ENCODE measurements at places on chromosomes 5 and 9.

DNA sequence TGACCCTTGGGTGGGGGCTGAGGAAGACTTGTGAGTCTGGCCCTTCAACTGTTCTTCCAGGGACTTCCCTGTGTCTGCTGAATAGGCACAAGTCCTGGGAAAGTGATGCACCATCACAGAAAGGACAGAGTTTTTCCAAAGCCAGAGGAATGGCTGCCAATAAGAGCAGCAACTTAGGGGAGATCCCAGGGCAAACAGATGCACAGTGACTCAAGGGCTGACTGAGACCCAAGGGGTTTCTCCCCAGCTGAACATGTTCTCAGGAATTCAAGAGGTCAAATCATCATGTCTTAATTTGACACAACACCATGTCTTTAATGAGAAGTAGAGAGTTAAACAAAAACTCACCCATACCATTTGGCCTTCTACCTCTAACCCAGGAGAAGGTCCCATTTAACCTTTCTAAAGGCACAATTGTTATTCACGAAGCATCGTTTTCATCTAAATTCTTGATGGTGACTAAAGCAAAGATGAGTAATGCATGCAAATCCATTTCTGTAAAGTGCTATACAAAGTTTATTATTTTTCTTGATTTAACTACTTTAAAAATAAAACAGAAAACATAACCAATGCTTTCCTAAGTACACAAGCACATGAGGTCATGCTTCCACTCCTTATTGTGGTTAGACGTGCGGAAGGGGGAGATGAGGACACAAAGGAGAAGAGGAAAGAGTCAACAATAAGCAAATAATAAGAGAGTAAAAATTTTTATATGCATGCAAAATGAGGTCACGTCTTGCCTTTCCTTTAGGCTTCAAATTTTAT is 324.1 kb downstream of the PLK2 start:
- DNase-seq, result peak; percentile 67

- peak; percentile 31 for DNase-seq
These were observed 23.4 kb downstream of the CETN3 start for GRCh38 chr5:90386099-90386710.

- DNase-seq, result peak; percentile 62
These were observed 75.1 kb downstream of the MRPS27 start for GRCh38 chr5:72244862-72245371.

- no peak for DNase-seq
These were observed 89.7 kb upstream of the EQTN start for GRCh38 chr9:27386571-27387091.

- DNase-seq, result no peak
These were observed 631.1 kb downstream of the ACTL7B start for GRCh38 chr9:108224716-108225115.

GRCh38 chr9:110922145-110922544 is 116.1 kb downstream of the LPAR1 start:
- peak; percentile 63 for DNase-seq

GRCh38 chr5:168992016-168992415 is 308.9 kb downstream of the SLIT3 start:
- DNase-seq, result no peak

- no peak for DNase-seq
These were observed 47.4 kb downstream of the GALNT10 start for GRCh38 chr5:154237946-154238345.

DNA sequence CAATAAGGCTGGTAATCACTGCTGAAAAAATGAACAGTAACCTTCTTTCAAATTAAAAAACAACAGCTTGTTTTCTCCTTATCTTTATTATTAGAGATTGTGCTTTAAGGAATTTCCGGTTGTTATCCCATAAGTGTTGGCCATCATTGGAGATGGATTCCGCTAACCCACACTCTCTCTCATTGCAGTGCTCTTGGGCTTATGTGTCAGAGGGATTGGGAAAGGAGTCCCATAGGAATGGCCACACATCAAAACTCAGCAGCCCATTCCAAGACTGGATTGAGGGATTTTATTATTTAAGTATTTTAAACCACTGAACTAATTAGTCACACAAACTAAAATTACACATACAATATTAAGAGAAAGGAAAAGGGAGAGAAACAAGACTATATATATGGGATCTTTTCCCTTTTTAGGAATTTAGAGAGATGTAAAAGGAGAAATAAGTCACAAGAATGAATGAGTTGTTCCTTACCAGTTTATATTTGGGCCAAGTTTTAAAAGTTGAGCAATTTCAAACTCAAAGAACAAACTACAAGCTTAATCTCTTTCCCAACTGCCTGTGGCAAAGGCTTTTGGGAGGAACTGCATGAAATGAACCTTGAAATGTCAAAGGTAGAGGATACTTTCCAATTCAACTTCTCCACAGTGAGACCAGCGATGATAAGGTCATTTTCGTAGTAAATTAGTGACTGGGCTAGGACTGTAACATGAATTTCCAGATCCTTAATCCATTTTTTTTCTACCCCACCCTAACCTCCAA is 2.4 kb downstream of the SPINK6 start:
- DNase-seq, result no peak

GRCh38 chr5:171481571-171482433 is 62.4 kb downstream of the FGF18 start:
- no peak for DNase-seq

- DNase-seq, result no peak
These were observed 13.3 kb downstream of the CDC26 start for GRCh38 chr9:113261917-113262671.

- DNase-seq, result peak; percentile 70
These were observed 92.2 kb downstream of the SEMA6A start for GRCh38 chr5:116482394-116482793.

- DNase-seq, result no peak
These were observed 8.9 kb upstream of the PKD2L2 start for GRCh38 chr5:137880313-137880712.

- peak; percentile 11 for DNase-seq
These were observed 155.3 kb downstream of the ISOC1 start for GRCh38 chr5:129249886-129250285.

GRCh38 chr5:167451076-167451475 is 840.4 kb upstream of the WWC1 start:
- no peak for DNase-seq

DNA sequence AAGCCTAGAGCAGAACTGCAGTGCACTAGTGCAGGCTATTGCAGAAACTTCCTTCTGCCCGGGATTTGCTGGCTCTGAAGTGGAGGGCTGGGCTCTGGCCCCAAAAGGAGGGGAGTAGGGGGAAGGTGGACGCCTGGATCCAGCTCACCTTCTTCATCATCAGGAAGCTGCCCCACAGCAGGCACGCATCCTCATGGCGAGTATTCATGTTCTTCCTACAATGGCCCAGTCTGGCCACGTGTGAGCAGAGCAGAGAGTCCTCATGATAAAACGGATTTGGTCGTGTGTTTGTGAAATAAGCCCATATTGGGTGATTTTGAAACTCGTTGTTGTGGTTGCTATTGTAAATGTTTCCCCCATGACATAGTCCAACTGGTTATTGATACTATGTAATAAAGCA is 8.2 kb upstream of the GLIPR2 start:
- no peak for DNase-seq

DNA sequence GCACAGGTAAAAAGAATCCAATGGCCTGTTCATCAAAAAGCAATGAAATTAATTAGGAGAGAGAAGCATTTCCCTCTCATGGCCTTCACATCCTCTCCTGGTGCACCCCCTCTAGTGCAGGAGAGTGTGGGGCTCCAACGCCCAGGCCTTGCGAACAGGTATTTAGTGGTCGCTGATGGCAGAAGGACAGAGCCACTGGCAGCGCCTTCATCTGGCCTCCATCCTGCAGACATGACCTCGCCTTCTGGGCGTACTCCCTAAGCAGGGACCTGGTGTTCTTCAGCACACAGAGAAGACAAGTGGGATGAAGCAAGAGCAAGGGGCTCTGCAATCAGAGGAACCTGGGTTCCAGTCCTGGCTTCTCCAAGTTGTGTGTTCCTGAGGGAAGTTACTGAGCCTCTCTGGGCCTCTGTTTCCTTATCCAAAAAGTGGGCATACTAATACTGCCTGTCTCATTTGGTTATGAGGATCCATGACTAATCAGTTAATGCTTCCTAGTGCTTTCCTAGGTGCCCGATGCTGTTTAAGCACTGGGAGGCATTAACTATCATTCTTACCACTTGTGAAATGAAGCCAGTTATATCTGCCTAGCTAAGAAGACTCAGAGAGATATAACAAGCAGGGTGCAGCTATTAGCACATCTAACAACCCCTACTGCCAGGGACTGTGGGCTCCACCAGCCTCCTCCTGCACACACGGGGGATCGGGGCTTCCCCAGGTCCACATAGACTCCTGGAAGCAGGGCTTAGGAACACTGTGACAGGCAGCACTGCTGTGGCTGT is 77.3 kb downstream of the SEMA4D start:
- DNase-seq, result no peak

GRCh38 chr5:138339464-138339863 is 1.4 kb downstream of the FAM53C start:
- no peak for DNase-seq

DNA sequence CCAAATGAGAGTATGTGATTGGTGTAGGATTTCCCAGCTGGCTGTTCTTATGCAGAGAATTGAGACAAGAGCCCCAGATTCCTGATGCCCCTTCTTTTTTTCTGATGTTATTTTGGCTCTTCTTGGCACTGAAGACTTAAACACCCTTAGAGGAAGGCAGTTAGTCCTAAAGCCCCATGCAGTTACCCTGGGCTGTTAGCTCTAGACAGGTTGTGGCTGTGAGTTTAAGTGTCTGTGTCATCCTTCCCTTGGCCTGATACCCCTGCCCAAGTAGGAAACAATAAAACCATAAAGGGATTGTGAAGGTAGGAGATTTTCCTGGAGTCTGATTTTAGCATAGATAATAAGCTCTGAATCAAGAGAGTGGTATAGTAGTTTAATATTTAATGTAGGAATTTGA is 13.2 kb downstream of the TNPO1 start:
- no peak for DNase-seq

- DNase-seq, result no peak
These were observed 3.5 kb upstream of the PLAA start for GRCh38 chr9:26950521-26950920.

- DNase-seq, result no peak
These were observed 458.0 kb downstream of the DMAC1 start for GRCh38 chr9:7341571-7341970.

DNA sequence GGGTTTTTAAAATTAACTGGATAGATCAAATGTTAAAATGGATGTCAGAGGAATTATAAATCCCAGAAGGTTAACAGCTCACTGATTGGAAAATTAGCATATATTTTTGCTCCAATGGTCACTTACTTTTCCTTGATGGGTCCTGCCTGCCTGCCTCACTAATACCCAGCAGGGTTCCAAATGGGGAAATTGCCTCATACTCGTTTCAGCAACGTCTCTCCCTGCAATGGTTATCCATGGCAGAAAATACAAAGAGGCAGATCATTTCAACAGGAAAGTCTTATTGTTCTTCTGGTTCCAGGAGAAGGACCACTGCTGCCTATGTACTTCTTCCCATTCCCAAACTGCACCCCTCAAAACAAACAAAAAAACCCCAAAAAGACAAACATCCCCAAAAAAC is 71.3 kb downstream of the ERP44 start:
- DNase-seq, result no peak

DNA sequence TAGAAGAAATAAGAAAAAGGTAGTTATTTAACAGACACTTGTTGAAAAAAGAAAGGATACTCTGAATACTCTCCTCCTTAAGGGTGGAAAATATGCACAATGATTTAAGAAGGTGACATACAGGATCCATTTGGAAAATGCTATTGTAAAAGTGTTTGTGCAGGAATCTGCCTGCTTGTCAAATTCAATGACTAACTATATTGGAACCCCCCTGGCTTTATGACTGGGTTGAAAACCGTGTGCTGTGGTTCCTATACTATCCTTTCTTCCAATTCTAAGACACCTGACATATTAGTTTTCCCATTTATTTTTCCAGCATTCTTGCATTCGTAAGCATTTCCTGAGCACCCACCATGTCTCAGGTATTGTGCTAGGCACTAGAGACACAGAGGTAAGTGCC is 220.0 kb downstream of the GLIS3 start:
- DNase-seq, result no peak

DNA sequence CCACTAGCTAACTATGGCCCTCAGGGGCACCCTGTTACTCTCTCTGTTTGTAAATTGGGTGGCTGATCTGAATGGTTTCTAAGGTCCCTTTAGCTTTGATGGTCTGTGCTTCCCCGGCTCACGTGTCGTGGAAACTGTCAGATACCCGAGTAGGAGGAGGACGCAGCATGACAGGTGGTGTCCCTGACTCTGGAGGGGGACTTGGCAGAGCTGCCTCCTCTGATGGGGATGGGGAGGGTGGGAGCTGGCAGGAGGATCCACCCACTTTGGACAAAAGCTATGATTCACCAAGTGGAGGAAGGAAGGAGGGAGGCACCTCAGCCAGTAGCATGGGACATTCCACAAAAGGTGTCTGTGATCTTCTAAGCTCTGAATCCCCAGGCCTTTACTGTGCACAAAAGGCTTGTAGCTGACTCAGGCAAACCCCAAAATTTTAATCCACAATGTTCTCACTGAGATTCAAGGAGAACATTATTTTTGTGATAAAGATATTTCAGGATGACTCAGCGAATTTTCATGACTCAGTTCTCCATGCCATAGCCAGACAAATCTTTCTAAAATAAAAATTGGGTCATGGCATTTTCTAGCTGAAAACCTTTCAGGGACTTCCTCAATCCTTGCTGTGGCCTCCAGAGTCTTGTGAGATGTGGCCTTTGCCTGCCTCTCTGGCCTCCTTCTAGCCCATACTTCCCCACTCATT is 131.0 kb upstream of the BRINP1 start:
- no peak for DNase-seq

GRCh38 chr5:124744170-124744971 is 2.1 kb downstream of the ZNF608 start:
- DNase-seq, result peak; percentile 39

DNA sequence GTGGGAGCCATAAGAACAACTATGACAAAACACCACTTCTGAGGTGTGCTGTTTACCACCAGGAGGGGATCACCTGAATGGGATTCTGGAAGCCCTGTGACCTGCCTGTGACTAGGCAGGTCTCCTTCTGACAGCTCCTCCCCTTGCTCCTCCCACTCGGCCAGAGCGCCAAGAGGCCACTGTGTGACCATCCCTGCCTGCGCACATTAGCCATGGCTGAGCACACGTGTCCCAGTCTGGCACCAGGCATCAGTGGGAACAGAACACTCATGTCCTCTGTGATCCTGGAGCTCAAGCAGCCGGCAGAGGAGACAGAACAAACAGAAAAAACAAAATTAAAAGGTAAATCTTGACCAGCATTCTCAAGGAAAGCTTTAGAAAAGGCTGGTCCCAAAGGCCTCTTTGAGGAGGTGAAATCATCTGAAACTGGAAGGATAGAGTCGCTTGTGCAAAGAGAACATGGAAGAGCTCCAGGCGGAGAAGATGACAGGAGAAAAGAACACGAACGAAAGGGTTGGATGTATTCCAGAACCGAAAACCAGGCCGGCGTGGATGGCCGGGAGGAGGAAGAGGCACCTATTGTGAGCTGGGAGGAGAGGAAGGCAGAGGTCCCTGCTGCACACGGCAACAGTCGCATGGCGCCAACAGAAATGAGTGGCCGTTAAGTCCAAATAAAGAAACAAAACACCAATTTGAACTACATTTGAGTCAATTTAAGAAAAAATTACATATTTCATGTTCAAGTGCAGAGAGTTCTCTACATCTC is 5.1 kb downstream of the MED10 start:
- DNase-seq, result no peak

GRCh38 chr5:180704362-180704761 is 35.5 kb downstream of the OR2Y1 start:
- DNase-seq, result peak; percentile 3
